ENCODE measurements at places on chromosomes 7 and 10. TPM values are rescaled to one million over a fixed set of nuclear protein-coding genes. Genes with fewer than 3 reads are reported as not detected.

Gene ITPRID1
- total RNA-seq = not detected

Gene FAM131B
- 0.82 TPM for total RNA-seq

GRCh38 chr7:20798081-20798693 is 11.5 kb upstream of the SP8 start:
- peak; percentile 78 for DNase-seq

DNA sequence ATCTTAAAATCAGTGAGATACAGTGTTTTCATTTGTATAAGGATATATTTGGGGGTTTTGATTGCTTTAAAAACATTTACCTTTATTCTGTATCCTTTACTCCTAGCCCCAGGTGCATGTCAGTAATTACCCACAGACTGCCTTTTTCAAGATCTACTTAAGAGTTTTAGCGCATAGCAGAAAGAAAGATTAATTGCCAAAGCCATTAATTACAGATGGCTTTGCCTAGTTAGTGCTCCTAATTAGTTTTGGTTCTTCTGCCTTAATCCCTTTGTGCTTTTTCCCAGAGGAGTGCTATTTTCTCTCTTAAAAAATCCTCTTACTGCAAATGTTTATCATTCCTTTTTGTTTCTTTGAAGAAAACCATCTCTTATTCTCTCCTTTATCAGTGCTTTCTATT is 122.8 kb downstream of the MAPK8 start:
- DNase-seq = no peak

DNA sequence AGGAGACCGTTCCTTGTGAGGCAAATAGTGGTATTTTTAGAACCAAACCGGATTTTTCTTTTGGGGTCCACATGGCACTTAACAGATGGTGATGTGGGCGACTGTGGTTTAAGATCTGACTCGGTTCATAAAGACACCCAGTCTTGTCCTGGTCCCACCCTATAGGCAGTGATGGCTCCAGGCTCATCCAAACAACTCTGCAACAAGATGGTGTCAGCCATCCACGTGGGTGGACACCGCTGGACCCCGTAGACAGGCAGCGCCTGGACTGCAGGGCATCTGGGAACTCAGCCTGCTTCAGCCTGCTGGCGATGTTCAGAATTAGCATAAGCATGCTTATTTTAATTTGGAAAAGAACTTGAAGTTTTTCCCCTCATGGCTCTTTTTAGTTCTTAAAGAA is 258.4 kb upstream of the FZD1 start:
- DNase-seq = no peak

DNA sequence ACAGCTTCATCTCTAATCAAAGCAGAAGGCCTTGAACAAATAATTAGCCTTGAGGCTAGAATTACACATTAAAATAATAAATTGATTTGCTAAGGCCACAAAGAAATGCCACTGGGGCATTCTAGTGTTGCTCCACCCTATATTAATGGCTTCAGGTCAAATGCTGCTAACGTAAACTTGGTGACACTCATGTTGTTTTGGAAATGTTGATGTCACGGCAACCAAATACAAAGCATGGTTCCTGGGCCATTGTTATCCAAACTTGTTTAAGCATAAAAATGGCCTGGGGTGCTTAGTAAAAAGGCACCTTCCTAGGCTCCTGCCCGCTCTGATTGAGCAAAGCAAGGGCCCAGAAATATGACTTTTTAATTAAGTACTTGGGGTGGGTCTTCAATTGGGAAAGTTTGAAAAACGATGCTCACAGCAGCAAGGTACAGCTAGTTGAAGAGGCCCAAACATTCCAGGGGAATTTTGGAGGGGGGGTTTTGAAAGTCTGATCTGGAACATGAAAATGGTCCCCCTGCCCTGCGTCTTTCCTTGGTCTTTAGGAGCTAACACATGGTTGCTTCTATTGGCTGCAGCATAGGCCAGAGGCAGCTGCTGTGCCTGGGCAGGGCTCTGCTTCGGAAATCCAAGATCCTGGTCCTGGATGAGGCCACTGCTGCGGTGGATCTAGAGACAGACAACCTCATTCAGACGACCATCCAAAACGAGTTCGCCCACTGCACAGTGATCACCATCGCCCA is 67.8 kb downstream of the ABCC2 start:
- DNase-seq = peak; percentile 66

- DNase-seq = no peak
Observed at GRCh38 chr7:88289564-88290025, 17.1 kb downstream of the STEAP4 start.

Gene AKR1C8
- total RNA-seq = 0.66 TPM

- DNase-seq = no peak
Observed at GRCh38 chr7:158282461-158283001, 305.1 kb downstream of the PTPRN2 start.

GRCh38 chr10:102727037-102727818 is 12.8 kb downstream of the SFXN2 start:
- DNase-seq = no peak

GRCh38 chr10:133616371-133617130 is 10.0 kb downstream of the FRG2B start:
- no peak for DNase-seq

DNA sequence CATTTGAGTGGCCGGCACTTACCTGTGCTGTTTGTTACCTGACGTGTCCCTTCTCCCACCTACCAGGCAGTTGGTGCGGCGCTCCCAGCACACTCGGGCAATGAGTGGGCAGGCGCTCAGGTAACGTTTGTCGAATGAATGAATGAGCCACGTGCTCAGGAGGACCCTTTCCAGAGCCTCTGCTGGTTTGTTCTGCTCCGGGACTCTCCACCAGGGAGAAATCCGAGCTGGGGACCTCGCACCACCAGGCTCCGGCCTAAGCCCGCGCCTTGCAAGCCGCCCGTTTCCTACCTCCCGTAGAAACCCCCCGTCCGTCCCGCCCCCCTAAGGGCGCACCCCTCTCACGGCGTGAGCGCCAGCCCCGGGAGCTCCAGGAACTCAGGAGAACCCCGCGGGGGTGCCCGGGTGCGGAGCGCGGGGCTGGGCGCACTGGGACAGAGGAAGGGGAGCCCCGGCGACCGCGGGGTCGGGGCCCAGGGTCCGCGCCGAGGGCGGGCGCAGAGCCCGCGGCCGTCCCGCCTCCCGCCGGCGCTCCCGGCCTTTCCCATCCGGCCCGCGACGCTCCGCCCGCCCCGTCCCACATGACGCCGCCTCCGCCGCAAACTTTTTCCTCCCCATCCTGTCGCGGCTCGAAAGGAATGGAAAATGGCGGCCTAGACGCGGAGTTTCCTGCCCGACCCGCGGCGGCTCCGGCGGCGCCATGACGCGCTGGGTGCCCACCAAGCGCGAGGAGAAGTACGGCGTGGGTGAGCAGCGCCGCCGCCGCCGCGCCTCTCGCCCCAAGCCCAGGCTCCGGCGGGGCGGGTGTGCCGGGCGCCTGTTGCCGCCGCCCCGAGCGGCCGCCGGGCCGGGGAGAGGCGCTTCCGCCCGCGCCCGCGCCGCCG is at the start of gene DOCK1:
Gene DOCK1 (plus strand): TSS at position 611 of the 884 bp plus-strand sequence. CDS start 90 bp downstream, at position 701.
- peak; percentile 80 for DNase-seq
